ENCODE measurements at places on chromosomes 7 and 10.

- no peak for DNase-seq
Measured at GRCh38 chr10:4557469-4557868, 268.5 kb upstream of the AKR1E2 start.

GRCh38 chr10:95756041-95756761 is at the start of gene ENTPD1:
Gene ENTPD1, plus strand, starts transcription at chr10:95756163. Its CDS starts 77 bp downstream, at chr10:95756240.
- peak; percentile 31 for DNase-seq

DNA sequence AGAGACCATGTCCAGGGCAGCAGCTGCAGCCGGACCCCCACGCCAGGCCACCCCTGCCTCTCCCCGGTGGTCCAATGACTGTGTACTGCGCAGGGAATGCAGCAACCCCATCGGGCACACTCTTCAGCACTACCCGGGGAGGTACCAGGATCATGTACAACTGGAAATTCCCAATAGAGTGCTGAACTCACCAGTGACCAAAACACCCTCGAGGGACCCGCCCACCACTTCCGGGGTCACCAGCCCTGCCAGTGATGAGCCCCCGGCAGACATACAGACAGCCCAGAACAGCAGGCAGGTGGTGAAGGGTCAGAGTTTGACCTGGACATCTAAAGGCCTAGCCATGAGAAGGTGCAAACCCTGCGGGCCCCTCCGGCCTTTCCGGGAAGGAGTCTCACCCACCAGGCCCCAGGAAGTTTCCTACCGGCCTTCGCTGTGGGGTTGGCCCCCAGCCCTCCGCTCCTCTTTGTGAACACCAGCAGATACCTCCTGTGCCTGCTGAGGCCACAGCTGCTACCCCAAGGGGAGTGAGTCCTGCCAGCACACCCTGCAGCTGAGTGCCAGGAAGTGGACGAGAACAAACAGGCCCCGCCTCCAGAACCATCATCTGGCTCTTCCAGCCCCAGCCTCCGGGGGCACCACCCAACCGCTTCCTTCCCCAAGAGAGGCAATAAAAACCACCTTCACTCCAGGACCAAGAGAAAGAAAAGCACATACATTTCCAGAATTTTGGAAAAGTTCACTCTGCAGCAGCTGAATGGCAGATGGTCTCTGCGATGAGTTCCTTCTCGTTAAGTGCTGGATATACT is 5.0 kb upstream of the ANKRD61 start:
- peak; percentile 56 for DNase-seq

GRCh38 chr10:124205432-124205831 is 112.0 kb upstream of the CHST15 start:
- no peak for DNase-seq

GRCh38 chr10:43390759-43391158 is 18.2 kb downstream of the HNRNPF start:
- no peak for DNase-seq

GRCh38 chr10:92003258-92003657 is 79.7 kb downstream of the BTAF1 start:
- DNase-seq, result no peak

GRCh38 chr10:29140991-29141390 is 147.9 kb upstream of the LYZL1 start:
- no peak for DNase-seq

- DNase-seq, result no peak
Measured at GRCh38 chr10:71217266-71218045, 5.1 kb downstream of the UNC5B start.

GRCh38 chr10:34319197-34319846 is 495.8 kb downstream of the PARD3 start:
- no peak for DNase-seq

GRCh38 chr10:112769611-112770370 is 180.3 kb upstream of the TCF7L2 start:
- no peak for DNase-seq

- DNase-seq, result no peak
Measured at GRCh38 chr10:93072713-93073538, 767 bp upstream of the CYP26A1 start.

DNA sequence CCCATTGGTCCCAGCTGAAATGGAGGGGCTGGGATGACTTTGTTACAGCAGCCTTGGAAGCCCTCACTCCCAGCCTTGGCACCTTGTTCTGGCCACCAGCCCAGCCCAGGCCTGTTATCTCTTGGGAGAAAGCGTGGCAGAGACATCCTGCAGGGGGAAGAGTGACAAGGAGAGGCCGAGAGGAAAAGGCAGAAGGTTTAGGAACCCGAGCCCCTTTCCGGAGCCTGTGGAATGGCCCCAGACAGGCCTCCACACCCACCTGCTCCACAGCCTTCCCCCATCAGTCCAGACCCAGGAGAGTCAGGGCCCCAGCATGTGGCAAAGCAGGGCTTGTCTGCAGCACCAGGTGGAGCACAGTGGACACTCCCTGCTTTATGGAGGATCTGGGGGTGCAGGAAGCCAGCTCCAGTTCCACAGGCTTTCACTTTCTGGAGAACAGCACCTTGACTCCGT is 24.1 kb upstream of the TRIM8 start:
- no peak for DNase-seq

GRCh38 chr10:62244785-62245467 is 23.7 kb downstream of the RTKN2 start:
- DNase-seq, result peak; percentile 53

Measured in naive B cell (primary cell).